Fibroblast of skin of left quadriceps (primary cell): ENCODE measurements at places on chromosomes 16 and 17.

DNA sequence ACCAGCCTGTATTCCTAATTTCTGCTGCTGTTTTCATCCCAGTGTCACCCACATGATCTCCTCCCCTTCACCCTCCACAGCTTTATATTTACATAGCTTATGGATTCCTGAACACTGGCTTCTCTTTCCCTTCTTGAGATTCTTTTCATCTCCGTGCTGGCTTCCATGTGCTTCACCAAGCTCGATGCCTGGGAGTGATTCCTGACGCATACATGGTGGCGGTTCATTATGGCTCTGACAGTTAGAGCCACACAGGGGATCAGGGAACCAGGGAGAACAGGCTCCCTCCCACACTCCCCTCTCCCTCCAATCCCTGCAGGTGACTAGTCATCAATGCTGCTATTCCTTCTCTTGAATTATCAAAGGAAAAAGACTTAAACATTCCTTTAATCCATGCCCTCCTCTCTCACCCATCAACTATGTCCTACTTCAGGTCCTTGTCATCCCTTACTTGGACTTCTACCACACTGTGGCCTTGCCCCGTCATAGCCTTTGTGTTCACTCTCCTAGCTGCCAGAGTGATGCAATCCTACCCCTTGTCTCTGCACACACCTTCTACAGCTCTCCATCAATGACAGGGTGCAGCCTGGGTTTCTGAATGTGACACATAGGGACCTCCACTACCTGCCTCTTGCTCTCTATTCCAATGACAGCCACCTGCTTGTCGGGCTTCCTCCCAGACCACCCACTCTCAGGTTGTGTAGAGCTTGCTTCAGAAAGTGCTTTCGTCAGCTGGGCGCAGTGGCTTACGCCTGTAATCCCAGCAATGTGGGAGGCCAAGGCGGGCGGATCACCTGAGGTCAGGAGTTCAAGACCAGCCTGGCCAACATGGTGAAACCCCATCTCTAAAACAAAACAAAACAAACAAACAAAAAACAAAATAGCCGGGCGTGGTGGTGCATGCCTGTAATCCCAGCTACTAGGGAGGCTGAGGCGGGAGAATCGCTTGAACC lies 43.6 kb downstream of the MYH13 start:
- DNase-seq: no peak

- DNase-seq: no peak
Measured at GRCh38 chr16:30565526-30565925, 6.0 kb downstream of the ZNF688 start.

DNA sequence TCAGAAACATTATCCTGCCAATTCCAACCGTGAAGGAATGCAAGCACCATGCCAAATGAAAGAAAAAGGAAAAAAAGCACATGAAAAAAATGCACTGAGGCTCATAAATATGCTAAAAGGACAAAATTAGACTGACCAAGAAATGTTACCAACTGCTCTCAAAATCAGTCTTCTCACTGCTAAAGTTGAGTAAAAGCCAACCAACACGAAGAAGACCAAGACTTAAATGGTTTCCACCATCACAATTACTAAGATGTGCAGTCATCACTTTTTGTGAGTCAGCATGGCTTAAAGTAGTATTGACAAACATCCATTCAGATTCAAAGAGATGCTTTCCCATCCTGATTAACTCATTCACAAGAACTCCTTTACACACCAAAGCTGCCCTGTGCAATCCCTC lies 16.4 kb downstream of the CDYL2 start:
- DNase-seq: no peak

GRCh38 chr16:70740914-70741782 lies 55.3 kb upstream of the MTSS2 start:
- DNase-seq: no peak

DNA sequence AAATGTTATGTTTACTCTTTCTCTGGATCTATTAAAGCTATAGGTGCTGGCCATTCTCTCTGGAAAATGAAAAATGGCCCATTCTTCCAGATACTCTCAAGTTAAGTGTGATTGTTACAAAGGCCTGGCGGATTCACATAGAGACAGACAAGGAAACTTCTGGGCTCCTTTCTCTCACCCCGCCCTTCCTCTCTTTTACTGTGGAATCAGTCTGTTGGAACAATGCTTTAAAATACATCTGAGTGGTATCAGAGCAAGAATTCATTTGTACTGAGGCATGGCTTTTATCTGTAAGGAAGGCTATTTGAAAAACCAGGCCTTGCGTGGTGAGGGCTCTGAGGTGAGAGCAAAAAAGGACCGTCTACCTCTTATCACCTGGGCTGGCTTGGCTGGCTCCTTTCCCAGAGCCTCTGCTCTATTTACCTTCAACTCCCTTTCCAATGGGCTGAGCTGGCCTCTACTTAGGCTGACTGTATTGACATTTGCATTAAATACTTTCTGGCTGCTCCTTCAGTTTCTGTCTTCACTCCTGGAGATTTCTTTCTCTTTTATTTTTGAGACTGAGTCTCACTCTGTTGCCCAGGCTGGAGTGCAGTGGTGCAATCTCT lies 274.0 kb downstream of the PHKB start:
- DNase-seq: no peak

DNA sequence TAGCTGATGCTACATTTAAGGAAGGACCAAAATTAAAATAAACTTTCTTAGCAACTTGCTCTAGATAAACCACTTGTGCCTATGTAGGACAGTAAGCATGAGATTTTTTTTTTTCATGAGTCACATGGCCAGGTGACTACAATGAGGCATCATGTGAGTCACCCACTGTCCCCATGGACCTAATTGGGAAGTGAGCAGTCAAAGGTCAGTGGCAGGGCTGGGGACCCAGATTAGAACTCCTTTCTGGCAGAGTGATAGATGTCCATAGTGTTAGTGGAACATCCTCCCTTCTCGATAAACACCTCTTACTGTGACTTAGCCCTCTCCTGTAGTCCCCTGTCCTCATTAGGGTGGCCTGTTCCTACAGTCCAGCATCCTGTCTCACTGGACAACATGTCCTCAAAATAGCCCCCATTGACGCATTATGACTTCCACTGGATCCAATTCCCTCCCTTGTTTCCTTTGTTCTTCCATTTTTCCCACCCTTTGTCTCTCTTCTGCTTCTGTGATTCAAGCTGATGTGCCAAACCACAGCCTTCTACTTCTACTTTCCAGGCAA lies 12.4 kb downstream of the ITGB3 start:
- no peak for DNase-seq

DNA sequence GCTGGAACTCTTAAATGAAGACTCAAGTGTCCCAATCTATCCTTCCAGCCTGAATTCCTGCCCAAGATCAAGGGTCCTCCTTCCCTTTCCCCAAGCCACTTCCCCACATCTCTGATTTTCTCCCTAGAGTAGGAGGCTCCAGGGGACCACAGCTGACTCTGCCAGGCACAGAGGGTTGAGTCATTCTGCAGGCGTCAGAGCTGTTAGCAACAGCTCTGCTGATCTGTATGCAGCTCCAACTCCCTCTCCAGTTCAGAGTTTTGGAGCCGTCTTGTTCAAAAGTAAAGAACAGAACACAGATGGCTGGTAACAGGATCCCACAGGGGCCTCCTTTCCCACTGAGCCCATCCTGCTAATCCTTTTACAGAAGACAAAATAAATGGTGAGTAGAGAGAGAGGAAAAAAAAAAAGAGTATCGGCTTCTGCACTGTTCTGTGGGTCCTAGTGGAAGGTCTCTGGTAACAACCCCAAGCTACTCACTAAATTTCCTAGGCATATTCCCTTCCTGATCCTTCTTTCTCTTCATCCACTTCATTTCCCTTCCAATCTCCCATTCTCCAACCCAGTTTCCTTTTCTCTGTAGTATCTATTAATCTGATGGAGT lies 13.4 kb upstream of the TAOK1 start:
- DNase-seq: peak; percentile 51

DNA sequence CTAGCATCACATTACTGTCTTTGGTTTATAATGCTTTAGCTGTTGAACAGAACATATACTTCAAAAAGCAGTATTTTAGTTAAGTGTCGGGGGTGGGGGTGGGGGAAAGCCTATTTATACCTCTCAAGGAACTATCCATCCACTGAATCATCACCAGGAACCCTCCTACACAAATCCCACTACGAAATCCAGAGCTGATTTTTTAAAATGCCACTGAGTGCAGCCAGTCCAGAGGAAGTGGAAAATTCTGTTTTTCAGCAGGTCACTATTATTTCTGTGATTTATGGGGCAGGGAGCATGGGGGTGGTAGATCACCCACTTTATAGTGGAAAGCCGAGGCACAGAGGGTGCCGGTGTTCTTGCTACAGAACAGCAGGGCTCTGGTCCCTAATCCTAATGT lies 284.1 kb downstream of the SOX9 start:
- peak; percentile 70 for DNase-seq

- DNase-seq: no peak
Measured at GRCh38 chr16:85465328-85466303, 147.5 kb upstream of the GSE1 start.

- DNase-seq: no peak
Measured at GRCh38 chr17:62912363-62912762, 53.7 kb upstream of the TANC2 start.

GRCh38 chr16:82229800-82230619 lies 60.0 kb upstream of the MPHOSPH6 start:
- peak; percentile 40 for DNase-seq

GRCh38 chr16:85767531-85767930 lies 16.6 kb upstream of the C16orf74 start:
- DNase-seq: peak; percentile 69

GRCh38 chr17:58506354-58507080 lies 7.9 kb downstream of the MTMR4 start:
- DNase-seq: no peak

GRCh38 chr16:53953336-53953735 lies 249.4 kb downstream of the FTO start:
- DNase-seq: no peak

- DNase-seq: no peak
Measured at GRCh38 chr17:72539981-72540897, 419.4 kb downstream of the SOX9 start.

DNA sequence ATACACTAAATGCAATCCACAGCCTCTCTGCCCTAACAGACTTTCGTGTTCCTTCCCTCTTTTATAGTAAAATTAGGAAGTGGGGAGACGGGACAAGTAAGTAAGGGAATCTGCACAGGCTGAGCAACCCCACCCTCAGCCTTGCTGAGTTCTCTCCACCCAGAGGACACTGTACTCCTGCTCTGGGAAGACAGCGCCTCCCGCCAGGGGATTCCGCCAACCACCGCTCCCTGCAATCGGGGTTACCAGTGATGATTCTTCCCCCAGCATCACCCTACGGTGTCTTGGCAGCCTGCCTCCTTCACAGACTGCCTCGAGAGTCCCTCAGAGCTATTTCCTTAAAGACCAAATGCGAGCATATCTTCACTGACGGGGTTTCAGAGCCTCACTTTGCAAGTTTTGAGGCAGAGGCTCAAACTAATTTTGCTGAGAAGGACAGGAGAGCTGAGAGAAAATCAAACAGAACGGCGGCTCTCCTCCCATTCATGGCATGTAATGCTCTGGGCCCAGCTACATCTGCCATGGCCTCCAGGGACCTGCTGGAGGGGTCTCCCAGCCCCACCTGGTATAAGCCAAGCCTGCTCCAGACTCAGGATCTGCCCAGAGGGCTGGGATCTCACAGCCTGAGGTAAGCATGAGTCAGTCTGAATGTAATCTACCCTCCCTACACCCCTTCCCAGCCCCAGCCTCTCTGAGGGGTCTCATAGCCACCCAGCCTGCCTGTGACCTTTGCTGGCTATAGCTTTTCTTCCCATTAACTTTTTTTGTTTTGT lies 22.7 kb upstream of the ASGR2 start:
- DNase-seq: no peak

- DNase-seq: no peak
Measured at GRCh38 chr17:2828397-2829038, 32.3 kb downstream of the RAP1GAP2 start.

GRCh38 chr16:86281421-86281820 lies 228.9 kb upstream of the FOXF1 start:
- DNase-seq: no peak

DNA sequence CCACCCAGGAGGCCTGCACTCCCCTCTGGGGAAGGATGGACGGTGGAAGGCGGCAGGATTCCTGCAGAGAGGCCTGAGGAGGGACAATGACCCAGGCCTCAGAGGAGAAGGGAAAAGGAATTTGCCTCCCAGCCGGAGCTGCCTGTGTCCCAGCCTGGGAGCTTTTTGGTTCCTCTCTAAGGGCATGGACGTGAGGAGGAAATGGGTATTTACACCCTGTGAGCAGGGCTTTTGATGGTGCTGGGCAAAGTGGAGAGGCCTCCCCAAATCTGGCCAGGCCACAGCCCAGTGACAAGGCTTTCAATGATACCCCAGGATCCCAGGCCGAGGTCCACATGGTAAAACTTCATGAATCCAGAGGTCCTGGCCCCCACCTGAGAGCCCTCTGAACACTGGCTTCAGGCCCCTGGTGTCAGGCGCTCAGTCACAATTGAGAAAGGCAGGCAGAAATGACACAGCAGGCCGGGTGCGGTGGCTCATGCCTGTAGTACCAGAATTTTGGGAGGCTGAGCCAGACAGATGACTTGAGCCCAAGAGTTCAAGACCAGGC lies 56.0 kb upstream of the DOC2B start:
- DNase-seq: no peak

DNA sequence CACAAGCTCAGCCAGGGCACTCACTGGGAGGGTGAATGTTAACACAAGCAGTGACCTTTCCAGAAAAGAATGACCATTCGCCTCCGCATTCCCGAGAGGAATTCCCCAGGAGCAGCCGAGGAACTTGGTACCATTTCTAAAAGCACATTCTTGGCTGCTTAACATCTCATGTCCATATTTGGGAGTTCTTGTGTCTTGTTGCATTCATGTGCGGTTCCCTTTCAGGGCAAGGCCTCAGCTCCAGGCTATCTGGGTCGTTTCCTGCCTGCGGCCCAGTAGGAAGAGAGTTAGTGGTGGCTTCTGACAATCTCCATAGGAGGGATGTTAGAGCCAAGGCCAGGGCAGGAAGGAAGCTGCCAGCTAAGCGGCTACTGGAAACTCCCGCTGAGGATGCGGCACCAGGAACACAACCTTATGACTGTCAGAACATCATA lies 27.8 kb upstream of the MEAK7 start:
- DNase-seq: peak; percentile 81

DNA sequence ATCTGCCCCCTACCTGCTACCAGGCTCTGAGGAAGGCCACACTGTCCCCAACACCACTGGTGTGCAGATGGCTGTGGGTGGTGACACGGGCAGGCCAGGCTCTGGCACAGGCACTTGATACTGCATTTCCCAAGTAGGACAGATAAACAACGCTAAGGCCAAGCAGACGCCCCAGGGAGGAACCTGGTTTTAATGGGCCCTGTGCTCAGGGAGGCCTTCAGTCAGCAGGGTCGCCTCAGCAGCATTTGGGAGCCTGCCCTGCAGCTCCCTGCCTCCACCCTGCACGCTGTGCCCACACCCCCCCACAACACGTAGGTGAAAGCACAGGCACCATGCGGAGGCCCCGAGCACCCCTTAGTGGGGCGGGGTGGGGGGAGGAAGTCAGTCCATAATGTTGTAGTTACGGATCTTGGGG lies 3.3 kb upstream of the FASN start:
- DNase-seq: no peak

GRCh38 chr16:556474-557173 lies 3.6 kb upstream of the PRR35 start:
- no peak for DNase-seq

DNA sequence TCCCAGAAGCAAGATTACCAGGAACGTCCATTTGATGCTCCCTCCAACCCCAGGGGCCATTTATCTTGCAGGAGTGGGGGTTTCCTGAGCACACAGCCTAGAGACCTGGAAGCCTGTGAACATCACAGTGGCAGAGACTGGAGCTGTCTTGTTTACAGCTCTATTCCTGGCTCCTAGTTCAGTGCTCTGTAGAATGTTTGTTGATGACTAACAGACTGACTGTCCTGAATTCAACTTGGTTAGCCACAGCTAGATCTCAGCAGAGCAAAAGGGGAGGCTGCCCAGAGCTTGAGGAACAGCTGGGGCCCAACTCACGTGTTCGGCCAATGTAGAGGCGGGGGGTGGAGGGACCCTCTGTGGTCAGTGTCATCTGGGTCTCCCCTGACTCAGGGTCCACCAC lies 6.6 kb downstream of the ERN2 start:
- no peak for DNase-seq
